ENCODE measurements at places on chromosomes 6 and 20.

- no peak for DNase-seq
Measured at GRCh38 chr6:85114581-85114935, 335.3 kb upstream of the NT5E start.

GRCh38 chr20:24977797-24978196, 14.8 kb downstream of the APMAP start:
- DNase-seq = no peak

DNA sequence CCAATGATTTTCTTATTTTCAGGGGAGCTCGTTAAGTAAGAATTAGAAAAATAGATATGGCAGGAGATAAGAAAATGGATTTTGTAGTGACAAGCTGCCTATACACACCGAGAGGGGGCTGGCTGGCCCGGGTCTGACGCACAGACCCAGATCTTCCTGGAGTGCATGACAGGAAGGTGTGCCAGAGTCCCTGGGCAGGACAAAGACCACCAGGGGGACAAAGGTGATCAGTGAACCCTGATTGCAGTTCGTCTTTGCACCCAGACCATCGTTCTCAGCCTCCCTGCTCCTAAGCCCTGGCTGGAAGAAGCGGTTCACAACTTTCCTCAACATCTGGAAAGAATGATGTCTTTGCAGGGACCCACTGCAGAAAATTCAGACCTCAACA, 24.3 kb downstream of the CDH22 start:
- no peak for DNase-seq

DNA sequence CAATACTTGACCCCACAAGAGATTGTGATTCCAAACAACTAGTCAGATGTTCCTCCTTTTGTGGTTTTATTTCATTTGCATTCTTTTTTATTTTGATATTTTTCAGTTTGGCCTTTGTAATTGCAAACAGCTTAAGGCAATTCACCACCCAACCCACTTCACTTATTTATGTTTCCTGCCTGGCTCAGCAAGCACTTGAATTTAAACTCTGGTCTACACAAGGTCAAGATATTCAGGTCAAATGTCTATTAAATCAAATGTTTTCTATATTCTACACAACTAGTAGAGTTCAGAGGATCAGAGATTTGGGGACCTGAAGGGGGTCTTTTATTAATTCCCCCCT, 100.1 kb downstream of the SGK1 start:
- DNase-seq = no peak

GRCh38 chr6:124830506-124830905, 131.7 kb upstream of the RNF217 start:
- DNase-seq = no peak

DNA sequence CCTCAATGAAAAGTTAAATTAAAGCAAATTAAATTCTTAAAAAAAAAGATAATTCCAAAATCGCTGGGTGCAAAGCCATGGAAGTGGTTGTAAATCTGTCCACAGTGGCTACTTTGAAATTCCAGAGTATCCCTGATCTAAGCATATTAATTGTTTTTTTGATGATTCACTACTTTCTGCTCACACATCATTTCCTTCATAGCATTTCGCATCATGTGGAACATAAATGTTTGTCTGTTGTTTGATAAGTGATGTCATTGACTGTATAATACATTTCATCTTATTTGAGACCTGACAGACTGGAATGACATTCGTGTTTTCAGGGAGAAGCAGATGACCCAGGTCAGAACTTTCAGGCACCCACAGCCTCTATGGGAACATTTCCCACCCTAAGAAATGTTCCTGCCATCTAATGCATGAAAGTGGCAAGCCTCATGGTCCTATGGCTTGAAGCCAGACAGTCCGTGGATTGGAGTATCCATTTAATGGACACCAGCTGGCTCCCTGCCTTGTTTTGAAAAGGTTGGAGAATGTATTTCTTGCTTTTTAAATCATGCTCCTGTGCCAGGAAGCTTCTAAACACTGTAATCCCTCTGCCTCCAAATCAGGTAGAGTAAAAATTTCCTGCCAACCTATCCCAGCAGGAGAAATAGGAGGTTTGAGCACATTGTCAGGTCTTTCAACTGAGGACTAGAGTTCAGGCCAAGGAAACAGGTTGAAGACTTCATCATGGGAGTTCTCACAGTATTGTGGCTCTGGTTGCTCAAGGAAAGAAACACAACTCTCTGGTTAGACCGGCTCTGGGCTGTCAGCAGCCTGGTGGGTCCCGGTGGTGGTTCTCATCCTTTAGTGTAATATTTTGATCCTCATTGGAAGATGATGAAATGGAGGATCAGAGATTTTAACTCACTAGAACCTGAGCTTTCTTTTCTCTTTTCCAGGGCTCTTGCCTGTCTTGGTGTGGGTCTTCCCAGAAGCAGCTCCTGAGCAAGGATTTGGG, 157.9 kb downstream of the SLC24A3 start:
- DNase-seq = no peak

DNA sequence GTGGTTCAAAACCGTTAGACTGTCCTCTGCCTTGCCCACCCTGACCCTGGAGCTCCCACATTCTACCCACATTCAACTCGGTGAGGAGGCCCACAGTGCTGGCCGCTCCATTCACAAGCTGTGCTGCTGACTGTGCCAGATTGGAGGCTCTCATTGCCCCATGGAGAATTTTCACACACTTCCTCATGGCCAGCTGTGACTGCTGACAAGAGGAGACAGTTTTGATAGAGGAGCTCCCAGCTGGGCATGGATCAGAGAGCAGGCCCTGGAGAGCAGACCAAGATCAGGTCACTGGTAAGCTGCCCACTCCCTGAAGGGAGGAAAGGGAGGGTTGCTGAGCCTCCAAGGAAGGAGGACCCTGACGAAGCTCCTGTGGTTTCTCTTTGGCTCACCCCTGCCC, 246.1 kb upstream of the RIN2 start:
- no peak for DNase-seq

Data from central memory CD8-positive, alpha-beta T cell (primary cell).